ENCODE measurements at places on chromosomes 12 and 14.

DNA sequence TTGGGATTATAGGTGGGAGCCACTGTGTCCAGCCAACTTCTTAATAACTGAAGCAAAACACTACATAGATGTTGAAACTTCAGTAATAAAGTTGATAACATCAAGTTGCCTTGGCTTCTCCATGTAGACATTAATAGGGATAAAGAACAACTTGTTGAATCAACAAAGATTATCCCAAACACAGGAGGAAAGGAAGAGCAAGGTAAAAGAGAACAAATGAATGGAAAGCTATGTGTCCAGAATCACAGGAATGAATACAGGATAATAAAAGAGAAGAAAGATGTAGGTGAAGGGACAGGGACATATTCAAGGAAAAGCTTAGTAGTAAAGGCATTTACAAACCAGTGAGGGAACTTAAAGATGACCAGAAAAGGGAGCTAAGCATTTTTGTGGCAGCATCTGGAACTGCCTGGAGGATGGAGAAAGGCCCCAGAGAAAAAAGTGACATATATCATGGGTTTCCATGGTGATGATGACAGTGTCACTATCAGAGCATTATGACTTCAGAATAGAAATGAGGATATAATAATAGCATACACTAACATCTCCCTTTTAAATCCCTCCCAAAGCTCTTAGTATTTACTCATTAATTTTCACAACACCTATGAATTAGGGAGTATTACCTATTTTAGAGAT lies 24.0 kb upstream of the MDM1 start:
- DNase-seq, result no peak

DNA sequence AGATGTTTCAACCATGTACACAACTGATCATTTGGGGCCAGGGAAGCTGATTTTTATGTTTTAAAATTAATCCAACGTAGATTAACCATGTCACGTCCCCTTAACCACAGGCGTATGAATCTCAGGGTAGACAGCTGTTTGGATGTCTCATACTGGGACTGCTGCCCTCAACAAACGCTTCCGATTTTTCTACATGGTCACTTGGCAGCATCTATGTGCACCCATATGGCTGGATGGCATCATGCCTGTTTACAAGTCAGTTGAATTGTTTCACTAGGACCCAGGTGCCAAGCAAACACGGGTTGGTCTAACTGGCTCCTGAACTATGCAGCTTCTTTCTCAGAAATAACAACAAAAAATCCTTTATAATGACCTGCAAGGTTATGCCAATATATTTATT lies 393.8 kb downstream of the NPAS3 start:
- DNase-seq, result no peak

GRCh38 chr14:59463787-59464485 lies 1.2 kb downstream of the GPR135 start:
- no peak for DNase-seq

GRCh38 chr14:63715360-63715759 lies 12.5 kb downstream of the SGPP1 start:
- DNase-seq, result no peak

DNA sequence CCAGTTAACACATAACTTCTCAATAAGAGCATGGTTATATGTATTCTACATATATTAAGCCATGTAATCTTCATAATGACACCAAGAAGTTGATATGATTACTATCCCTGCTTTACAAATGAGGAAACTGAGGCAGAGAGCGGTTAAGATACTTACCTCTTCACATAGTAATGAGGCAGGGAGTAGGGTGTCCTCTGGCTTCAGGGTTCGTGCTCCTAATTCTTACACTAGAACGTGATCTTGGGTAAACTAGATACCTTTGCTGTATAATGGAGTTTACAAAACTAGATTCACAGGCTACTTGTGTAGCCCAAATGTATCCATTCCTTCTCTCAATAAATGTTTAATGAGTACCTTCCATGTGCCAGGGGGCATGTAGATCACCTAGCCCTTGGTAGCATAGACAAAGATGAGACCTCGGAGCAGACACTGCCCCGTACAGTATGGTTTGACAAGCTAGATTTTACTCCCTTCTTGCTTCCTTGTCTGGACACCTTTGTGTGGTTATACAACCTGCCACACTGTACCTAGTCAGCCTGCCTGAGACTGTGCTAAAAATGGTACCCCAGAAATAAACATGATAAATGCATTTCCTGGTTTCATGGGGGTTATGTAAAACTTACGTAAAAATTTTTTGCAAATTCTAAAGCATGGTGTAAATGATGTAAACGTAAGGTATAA lies 991.8 kb downstream of the VRK1 start:
- no peak for DNase-seq

GRCh38 chr12:124162151-124163110 lies 132.5 kb upstream of the RFLNA start:
- no peak for DNase-seq

DNA sequence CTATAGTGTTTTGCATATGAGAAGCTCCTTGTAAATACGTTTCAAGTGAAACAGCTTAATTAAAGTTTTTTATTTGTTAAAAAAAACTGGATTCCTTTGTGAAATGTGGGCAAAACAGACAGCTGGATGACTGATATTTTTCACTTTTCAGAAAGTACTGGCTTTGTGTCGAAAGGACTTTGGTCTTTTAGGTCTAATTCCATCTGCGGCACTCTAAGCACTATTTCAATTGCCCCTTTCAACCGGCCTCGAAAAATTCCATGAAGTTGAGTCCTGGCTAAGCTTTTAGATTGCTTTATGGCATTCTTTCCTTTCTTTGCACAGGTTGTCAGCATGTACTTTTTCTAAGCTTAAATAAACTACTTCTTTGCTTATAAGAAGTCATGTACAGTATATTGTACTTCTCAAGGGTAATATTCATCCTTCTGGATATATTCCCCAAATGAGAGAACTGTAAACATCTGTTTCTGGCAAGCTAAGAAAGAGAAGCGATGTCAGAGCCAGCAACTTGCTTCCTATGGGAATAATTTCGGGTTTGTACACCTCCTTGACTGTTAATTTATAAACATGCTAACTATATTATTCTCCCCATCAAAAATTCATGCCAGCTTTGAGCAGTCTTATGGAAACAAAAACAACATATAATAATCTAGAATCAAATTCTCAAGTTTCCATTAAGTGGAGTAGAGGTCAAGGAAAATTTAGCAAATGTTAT lies 611.3 kb downstream of the ETNK1 start:
- no peak for DNase-seq

GRCh38 chr14:103543140-103543539 lies 14.1 kb downstream of the TRMT61A start:
- DNase-seq, result no peak

DNA sequence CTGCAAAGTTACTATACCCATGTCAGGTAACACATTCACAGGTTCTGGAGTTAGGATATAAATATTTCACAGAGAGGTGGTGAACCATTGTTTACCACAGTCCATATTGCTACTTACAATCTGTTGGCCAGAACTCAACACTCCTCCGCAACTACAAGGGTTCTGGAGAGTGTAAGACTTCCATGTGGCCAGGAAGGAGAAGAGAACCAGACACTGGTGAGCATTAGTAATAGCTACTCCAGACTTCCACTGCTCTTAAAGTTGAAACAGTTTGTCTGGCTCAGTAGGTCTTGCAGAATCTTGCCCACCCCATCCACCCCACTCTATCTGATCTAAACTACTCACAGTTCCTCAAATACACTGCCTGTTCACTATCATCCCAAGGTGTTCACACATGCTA lies 369.6 kb downstream of the DUSP6 start:
- no peak for DNase-seq

GRCh38 chr12:62694116-62694515 lies 227.5 kb downstream of the MON2 start:
- no peak for DNase-seq

DNA sequence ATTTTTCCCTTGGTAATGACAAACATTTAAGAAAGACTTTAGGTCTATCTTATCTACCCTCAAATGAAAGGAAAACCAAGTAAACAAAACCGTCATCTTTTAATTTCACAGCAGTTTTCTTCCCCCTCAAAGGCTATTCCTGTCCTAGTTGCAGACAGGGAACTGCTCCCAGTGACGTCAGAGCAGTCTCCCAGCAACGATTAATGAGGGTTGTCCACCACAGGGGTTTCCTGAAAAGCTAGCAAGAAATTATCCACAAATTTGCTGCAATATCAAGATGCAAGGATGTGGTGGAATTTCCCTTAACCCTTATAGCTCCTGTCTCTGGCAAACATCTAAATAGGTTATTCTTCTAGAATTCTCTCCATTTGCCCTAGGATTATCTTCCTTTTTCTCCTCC lies 89.1 kb upstream of the STAC3 start:
- no peak for DNase-seq

DNA sequence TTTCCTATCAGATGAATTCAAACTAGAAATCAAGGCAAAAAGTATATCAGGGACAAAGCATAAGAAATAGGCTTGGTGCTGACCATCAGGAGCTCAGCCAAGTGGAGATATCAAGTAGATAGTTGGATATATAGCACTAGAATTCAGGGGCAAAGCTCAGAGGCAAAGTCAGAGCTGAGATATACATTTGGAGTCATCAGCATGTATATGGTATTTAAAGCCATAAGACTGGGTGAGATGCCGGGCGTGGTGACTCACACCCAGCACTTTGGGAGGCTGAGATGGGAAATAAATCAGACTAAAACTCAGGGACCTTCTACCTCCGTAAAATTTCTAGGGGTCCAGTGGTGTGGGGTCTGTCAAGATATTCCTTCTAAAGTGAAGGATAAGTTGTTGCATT lies 38.9 kb upstream of the LIMA1 start:
- DNase-seq, result no peak

DNA sequence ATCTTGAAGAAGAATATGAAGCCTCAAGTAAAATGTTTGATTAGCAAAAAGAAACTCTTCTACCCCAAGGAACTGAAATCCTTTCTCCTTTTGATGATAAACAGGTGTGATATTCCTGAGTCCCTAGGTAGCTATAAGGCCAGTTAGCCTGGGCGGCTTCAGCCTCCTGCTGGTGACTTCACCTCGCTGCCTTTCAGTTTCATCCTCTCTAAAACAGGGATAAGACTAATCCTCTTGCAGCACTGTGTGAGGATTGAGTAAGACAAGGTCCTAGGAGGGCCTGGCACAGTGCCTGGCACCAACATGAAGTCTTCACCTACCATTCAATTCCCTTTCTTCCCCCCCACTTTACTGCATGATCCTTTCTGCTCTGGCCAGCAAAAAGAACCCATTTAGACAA lies 42.1 kb downstream of the CIT start:
- DNase-seq, result no peak

DNA sequence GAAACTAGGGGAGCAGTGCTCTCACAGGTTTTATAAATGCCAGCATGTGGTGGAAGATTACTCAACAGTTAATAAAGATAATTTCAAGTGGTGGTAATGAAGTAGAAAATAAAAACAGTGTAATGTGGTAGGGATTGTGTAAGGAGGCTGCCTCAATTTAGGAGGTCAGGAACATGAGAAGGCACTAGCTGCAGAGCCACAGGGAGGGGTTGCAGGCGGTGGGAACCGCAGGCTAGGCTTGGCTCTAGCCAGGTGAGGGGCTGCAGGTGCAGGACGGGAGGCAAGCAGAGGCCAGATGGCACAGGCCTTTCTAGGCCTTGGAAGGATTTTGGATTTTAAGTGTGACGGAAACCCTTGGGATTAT lies 768 bp downstream of the METTL25 start:
- no peak for DNase-seq

DNA sequence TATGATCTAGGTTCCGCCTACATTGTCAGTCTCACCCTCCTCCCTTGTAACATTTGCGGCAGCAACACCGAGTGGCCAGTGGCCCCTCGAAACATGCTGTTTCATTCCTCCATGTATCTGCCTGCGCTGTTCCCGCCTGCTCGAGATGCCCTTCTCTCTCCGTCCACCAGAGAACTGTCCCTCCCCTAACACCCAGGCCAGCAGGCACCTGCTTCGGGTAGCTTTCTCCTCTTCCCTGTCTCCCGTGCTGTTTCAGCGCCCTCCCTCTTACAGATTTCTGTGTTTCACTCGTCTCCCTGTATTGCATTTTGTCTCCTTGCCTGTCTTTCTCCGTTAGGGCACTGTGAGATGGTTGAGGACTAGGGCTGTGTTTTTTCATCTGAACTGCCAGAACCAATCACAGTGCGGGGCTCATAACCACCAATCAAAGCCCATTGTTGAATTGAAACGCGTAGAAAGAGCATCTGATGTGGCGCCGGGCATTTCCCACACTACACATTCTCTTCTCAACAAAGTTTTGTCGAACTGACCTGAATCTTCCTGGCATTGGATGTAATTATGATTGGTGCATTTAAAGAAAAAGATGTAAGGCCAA lies 40.9 kb upstream of the ELK3 start:
- no peak for DNase-seq

DNA sequence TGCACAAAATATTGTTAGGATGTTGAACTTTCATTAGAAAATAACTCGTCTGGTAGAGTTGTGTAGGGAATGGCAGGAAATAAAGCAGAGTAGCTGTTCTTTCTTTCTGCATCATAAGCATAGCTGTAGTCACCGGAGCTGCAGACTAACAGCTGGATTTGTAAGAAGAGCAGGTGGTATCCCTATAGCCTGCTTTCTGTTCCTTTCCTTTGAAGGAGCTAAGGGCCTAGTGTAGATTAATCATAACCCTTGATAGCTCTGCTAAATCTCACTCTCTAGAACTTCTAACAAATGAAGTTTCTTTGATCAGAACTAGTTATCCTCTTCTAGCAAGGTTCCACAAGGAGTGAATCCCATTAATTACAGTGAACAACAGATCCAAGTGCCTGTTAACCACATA lies 3.5 kb downstream of the LMO3 start:
- DNase-seq, result no peak

GRCh38 chr14:20683891-20684661 lies at the start of gene RNASE4:
TSS of gene RNASE4 (plus strand) at chr14:20684560. CDS start at chr14:20699372, 14,812 bp downstream.
- no peak for DNase-seq

DNA sequence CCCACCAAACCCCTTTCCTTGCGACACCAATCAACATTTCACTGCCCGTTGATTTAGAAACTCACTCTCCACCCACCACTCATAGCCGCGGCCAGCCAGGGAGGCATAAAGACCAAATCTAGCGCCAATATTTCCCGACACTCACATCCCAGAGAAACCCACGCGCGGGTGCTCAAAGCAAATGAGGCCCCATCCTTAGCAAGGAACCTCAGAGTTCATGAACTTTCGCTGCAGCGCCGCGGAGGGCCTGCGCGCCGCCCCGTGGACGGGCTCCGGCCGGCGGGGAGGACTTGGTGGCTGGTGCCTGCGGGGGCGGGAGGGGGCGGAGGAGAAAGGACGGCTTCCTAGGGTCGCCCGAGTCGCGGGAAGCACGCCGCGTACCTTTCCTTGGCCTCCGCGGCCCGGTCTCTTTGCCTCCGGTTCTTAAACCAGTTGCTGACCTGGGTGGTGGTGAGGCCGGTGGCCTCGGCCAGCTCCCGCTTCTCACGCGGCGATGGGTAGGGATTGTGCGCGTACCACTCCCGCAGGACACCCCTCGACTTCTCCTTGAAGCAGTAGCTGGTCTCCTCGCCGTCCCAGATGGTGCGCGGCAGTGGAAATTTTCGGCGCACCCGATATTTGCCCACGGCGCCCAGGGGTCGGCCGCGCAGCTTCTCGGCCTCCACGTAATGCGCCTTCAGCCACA lies 886 bp downstream of the SIX1 start:
- DNase-seq, result no peak

DNA sequence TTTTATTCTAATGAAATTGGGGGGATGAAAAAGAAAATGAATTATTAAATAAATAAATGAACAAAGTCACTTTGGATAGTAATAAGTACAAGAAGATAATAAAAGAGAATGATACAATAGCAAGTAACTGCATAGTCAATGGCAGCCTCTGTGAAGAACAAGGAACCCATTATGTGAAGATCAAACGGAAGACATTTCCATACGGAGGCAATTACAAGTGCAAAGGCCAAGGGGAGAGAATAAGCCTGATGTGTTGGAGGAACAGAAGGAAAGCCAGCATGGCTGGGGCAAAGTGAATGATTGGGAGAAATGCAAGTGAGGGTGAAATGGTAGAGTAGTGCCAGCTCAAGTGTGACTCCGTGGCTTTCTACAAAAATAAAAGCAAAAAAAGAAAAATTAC lies 43.9 kb upstream of the CHPT1 start:
- no peak for DNase-seq
